Suprapubic skin (tissue), 4 donors: ENCODE measurements at places on chromosomes 7 and 10.

DNA sequence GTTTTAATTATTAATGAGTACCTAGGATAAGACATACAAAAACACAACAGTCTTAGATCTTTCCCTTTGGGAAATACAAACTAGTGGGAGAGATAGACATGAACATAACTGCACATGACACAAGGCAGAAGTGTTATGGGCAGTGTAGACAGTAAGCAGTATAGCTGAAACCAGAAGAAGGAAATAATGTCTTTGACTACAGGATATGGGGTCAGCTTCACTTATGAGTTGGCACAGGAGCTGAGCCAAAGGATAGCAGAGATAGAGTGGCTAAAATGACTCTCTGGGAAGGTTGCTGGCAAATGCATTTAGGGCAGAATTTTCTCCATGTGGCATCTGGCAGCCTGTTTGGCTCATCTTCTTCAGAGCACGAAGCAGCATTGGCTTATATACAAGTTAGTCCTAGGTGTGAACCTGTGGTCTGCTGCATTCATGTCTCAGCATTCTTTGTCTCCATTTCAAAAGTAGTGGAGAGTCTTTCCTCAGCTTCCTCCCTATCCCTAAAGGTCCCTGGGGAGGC, 60.3 kb upstream of the FEZF1 start:
- no peak for DNase-seq

- peak; percentile 65 for DNase-seq
These were observed 141.7 kb downstream of the AUTS2 start for GRCh38 chr7:69739931-69740431.

DNA sequence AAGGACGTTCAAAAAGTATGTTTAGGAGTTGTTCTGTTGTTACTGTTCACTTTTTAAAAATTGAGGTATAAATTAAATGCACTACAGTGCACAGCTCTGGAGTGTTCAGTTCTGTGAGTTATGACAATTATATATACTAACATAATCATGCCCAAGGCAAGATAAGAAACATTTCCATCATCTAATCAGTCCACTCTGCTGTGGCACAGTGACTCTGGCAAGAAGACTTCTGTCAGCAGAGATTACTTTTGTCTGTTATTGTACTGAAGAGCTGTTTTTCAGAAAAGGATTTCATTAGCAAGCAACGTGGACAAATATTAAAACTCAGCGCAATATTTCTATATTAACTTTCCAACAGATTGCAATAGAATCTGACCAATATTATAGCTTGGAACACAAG, 32.0 kb downstream of the ICA1 start:
- DNase-seq: no peak

DNA sequence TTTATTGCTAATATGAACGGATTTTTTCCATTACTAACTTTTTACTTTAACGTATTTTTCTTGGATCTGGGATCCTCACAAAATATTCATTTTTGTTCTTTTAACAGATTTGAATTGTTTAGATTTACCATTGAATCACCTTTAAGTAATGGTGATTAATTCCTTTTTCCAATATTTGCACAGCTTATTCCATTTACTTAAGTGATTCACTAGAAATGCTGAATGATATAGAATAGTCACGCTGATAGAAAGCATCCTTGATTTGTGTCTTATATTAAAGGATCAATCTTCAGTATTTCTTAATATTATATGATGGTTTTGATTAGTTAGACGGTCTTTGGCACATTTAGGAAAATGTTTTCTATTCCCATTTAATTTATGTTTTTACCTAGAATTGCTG, 116.4 kb upstream of the LRRTM3 start:
- DNase-seq: no peak

- DNase-seq: no peak
These were observed 20.9 kb downstream of the SLC25A16 start for GRCh38 chr10:68506411-68506810.

DNA sequence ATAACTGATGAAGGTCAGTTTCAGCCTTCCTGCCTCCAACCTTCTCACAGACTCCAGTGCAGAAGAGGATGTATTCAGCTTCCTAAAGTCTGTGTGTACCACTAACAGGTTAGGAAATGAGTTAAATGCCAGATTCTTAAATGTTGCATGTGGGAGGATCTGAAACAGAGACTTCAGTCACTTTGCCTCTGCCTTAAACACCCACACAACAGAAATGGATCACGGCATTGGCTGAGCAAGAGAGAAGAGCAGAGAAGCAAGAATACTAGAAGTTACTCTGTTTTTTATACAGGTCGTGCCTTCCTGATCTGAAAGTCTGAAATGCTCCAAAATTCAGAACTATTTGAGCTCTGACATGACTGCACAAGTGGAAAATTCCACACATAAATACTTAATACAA, 98.9 kb upstream of the ARHGAP21 start:
- no peak for DNase-seq

DNA sequence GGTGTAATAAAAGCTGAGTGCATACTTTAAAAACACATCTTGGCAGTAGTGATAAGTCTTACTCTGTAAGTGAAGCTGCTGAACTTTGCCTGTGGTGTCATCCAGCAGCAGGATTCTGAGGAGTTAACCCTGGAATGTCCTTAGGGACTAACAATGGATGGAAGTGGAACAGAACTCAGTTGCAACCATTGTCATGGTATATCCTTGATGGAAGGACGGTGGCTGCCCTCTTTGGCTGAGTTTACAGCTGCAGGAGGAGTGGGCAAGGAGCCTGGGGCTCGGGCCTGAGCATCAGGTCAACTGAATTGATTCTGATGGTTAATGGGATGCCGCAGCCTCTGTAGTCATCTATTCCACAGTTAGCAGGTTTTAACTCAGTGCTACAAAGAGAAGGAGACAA, 56.2 kb downstream of the MRC1 start:
- DNase-seq: no peak

GRCh38 chr10:61825001-61825400, 76.5 kb upstream of the ARID5B start:
- no peak for DNase-seq

DNA sequence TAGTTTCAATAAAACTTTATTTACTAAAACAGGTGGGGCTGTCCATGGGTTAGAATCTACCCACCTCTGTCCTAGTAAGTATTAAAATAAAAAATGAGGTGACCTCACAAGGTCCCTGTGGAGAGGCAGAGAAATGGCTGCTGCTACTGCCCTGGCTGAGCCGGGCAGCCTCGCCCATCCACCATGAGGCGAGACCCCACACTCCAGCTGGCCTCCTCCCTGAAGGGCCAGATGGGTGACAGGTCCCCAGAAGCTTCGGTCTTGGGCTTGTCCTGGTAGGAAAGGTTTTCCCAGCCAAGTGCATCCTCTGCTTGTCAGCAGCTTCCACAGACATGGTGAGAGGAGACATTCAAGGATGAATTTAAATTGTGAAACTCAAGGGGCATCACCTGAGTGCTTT, 565.8 kb downstream of the PTPRN2 start:
- DNase-seq: no peak

DNA sequence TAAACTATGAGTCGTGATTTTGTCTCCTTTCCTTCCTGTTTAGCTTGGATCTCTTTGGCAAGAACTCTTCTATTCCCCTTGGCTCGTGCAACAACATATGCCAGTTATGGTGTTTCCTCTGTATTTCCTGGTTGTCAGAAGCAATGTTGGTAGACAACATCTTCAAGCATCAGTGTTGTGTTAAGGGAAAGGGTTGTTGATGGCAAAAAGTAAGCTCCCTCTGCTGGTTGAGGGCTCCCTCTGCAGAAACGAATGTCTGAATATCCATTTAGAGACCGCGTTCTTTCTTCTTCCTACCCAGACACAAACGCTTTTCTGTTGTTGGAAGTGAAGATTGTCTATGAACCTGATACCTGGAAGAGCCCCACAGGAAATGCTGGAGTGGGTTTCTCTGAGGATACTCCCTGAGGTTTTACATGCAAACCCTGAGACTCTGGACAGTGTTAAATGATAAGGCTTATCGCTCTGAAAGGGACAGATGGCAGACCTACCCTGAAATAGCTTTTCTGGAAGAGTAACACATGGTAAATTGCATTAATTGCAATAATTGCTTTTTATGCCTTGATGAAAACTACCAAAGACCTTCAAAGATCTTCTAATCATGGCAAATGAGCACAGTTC, 23.5 kb upstream of the C1QL3 start:
- DNase-seq: no peak

GRCh38 chr10:117944676-117945447, 101.9 kb downstream of the RAB11FIP2 start:
- DNase-seq: no peak

DNA sequence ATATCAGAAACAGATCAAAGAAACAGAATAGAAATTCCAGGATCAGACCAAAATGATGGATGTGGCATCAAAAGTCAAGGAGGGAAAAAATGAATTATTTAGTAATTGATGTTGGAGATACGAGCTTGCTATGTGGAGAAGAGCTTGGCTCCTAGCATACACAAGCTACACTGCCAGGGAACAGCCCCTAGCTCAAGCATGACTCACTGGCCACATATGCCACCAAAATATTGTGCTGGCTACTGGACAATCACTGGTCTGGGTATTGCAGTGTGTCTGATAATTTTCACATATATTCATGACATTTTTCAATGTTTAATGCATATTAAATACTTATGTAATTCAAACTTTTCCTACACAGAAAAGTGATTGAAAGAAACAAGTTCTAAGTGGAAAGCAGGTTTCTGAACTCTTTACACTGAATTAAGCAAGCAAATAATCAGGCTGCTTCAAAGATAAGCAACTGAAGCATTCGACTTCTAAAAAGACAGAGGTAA, 59.3 kb downstream of the OAT start:
- no peak for DNase-seq

- DNase-seq: no peak
These were observed 989.0 kb downstream of the GATA3 start for GRCh38 chr10:9043466-9043865.

GRCh38 chr7:110186334-110186733, 904.6 kb upstream of the LRRN3 start:
- DNase-seq: no peak

DNA sequence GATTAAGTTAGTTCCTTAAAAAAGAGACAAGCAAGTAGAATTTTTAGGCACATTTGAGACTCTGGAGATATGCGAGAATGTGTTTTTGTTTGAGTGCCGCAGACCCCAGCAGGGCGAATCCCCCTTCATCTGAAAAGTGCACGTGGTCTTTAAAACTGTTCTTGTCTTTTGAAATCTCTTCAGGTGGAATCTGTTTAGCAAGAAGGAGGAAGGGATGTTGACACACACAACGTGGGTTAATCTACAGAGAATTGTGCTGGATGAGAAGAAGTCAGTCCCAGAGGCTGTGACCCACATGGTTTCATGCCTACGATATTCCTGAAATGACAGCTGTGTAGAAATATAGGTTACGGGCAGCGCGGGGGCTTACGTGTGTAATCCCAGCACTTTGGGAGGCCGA, 27.1 kb upstream of the ZFAND2A start:
- no peak for DNase-seq

DNA sequence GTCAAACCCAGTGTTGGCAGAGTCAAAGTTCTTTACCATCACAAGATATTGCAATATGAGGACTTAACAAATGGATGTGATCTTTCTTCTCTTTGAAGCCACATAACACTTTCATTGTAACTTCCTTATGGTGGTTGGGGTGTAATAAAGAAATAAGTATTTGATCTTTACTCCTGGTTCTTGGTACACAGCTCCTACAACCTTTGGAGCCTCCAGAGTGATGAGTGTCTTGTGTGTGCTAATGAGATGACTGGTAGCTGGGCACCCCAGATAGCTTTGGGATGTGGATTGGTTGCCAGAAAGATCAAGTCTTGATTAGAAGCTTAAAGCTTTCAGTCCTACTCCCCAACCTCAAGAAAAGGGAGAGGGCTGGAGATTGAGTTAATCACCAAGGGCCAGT, 31.1 kb upstream of the YAE1 start:
- DNase-seq: no peak

GRCh38 chr7:67045496-67045995, 48.9 kb downstream of the TYW1 start:
- no peak for DNase-seq

DNA sequence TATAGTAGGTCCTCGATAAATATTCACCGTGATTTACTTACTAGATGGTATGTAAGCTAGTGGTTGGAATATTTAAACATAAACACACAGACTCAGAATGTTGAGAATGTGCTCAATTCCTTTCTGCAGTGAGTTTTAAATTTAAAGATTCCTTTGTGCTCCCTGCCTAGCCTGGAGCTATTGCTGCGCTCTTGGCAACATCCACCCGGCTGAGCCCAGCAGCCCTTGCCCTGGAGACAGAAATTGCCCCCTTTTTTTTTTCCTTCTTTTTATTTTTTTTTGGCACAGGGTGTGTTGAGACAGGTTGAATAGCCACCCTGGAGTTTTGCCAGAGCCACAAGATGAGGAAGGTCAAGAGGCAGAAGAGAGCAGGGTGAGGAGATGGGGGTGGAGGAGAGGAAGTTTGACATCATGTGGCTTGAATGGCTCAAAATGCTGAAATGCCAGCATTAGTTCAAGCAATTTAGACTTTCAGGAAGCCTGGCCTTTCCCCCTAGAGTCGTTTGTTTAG, 180.8 kb downstream of the PRKCQ start:
- DNase-seq: no peak

- no peak for DNase-seq
These were observed 57.3 kb downstream of the COPG2 start for GRCh38 chr7:130611218-130611617.

- DNase-seq: no peak
These were observed 963.8 kb downstream of the LRMDA start for GRCh38 chr10:76395251-76395650.

GRCh38 chr7:50304129-50304910, at the start of gene IKZF1:
TSS of gene IKZF1 (plus strand) at chr7:50304716. CDS start at chr7:50319062, 14,346 bp downstream.
- no peak for DNase-seq

DNA sequence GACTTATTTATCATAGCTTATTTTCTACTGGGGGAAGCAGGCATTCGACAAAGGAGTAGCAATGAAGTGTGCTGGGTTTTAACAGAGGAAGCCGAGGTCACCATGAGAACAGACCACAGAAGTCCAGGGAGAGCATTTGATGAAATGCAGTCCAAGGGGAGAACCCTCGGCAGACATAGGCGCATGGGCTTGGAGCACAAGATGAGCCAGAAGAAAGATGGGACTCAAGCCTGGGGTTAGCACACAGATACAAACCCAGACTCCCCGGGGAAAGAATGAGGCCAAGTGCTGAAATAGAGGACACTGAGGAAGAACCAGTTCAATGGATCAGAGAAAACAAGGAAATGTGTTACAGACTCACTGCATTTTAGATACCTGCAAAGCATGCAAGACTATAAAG, 209.5 kb downstream of the FAM107B start:
- DNase-seq: no peak

DNA sequence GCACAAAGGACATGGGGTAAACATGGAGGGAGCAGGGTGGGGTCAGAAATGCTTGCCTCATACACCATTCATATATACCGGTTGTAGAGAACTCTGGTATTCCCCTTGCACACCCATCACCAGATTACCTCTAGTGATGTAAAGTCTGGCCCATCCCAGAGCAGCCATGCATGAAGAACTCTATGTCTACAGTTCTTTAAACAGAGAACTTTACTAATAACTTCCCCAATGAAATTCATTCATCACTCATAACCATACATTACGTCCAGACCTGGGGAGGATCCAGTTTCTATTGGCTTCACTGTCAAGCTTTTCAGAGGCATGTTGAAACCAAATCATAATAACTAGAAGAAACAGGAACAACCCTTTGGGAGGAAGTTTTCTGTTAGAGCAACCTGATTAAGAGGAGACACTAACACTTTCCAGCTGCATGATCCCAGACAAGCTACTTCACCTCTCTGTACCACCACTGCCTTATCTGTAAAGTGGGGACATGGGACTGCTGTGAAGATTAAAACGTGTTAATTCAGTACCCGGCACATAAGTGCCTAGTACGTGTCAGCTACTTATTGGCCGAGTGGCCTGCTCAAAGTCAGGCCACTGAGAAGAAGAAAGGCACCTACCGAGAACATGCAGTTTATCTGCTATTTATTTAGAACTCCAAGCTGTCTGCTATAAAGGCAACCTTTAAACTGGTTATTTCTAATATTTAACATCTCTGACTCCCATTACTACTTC, 59.7 kb downstream of the IGF2BP3 start:
- DNase-seq: no peak
